ENCODE measurements at places on chromosomes 7 and 10.

GRCh38 chr7:1232623-1233332 lies at the start of gene UNCX:
TSS of gene UNCX (plus strand) at chr7:1232872. CDS start at chr7:1233018, 146 bp downstream.
- no peak for DNase-seq

- no peak for DNase-seq
Measured at GRCh38 chr7:81367326-81367931, 402.4 kb downstream of the HGF start.

DNA sequence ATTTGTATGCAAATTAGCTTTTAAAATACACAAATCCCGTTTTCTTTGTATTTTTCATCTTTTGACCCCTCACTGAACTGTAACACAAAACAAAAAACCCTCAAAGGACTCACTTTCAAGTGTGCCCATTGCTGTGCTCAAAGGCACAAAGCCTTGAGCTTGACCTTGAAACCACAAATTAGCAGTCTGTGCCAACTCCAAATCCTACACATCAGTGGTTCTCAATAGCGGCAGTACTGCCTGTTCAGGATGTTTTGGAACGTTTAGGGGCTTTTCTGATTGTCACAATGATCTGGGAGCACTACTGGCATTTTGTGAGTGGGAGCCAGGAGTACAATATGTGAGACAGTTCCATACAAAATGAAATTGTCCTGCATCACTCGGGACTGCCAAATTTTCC lies 55.5 kb downstream of the KDM7A start:
- no peak for DNase-seq

- no peak for DNase-seq
Measured at GRCh38 chr7:139358541-139359365, 941 bp upstream of the LUC7L2 start.

DNA sequence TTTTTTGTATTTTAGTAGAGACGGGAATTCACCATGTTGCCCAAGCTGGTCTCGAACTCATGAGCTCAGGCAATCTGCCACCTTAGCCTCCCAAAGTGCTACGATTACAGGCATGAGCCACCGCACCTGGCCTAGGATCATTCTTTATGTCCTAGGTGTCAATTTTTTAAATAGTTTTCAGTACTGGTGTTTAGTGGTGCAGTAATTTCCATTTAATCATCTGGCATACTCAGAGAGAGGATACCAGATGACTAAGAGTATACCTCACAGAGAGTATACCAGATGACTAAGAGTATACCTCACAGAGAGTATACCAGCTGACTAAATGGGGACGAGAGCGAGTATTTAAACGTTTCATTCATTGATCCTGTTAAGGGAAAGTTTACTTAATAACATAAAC lies 37.3 kb upstream of the TMEM248 start:
- DNase-seq = no peak

All from NCI-H2081 treated with DMSO at 0.1 percent for 48 hours (cell line).